Neural progenitor cell (in vitro differentiated cells): ENCODE measurements at places on chromosomes 7 and 10.

- DNase-seq = no peak
Measured at GRCh38 chr7:106464651-106465050, 179.9 kb upstream of the NAMPT start.

GRCh38 chr10:94115725-94116124 lies 122.0 kb downstream of the PLCE1 start:
- DNase-seq = no peak

GRCh38 chr10:22805304-22805703 lies 90.9 kb upstream of the PIP4K2A start:
- DNase-seq = no peak

DNA sequence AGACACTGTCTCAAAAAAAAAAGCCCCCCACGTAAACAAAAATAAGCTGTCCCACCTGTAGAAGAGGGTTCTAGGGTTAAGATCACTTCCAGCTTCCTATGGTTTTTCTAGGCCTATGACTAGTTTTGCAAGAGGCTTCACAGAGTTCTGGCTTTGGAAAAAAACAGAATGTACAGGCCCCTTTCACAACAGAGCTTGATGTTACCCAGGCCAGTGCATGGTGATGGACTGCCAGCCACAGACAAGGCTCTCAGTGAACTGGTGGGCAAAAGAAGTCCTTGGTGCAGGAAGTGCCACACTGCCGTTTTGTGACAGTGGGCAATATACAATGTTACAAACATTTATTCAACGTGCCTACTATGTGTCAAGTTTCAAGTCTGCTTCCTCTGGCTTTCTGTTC lies 18.3 kb upstream of the EFCAB10 start:
- DNase-seq = no peak

GRCh38 chr7:121546632-121547543 lies 150.8 kb upstream of the FAM3C start:
- DNase-seq = no peak

DNA sequence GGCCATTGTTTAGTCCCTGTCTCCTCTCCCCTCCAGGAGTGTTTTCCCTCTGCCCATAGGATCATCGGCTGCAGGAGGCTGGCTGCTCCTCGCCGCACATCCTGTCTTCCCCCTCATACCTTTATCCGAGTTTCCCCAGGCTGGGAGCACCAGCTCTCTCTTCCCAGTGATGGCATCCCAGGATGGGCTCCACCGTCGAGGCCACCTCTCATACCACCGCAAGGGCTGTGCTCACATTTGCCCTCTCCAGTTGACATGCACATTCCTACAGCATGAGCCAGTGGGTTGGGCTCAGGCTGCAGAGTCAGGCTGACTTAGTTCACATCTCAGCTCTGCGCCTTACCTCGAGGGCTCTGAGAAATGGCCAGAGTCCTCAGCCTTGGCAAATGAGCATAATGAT lies 12.1 kb downstream of the HKDC1 start:
- DNase-seq = no peak

DNA sequence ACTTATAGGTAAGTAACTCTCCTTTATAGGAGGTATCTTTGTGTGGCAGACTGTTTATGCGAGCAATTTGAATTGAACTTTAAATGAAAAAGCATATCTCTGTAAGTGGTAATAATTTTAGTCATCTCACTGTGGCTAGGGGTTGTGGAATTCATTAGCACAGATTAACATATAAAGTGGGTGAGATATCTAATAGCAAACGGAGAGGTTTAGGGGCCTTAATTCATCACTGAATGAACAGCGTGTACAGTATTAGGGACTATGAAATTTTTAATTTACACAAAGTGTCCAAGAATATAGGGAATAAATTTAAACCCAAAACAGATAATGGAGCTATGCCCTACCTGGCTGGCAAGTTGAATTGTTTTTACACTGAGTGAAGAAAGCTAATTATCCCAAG lies 15.7 kb upstream of the FAM204A start:
- DNase-seq = no peak

DNA sequence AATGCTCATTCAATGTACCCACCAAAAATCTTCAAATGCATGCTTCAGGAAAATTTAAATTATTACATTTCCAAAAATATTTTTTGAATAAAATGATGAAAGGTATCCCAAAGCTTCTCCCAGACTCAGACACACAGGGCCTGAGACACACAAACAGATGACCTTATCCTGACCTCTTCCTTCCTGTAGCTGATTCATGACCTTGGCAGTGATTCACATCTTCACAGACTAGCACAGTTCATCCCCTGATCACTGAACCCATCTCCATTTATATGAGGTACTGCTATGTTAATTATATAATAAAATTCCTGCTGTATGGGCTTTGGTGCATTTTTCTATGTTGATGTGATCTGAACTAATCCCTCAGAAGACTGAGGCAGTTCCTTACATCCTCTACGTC lies 265.0 kb upstream of the GLI3 start:
- no peak for DNase-seq

DNA sequence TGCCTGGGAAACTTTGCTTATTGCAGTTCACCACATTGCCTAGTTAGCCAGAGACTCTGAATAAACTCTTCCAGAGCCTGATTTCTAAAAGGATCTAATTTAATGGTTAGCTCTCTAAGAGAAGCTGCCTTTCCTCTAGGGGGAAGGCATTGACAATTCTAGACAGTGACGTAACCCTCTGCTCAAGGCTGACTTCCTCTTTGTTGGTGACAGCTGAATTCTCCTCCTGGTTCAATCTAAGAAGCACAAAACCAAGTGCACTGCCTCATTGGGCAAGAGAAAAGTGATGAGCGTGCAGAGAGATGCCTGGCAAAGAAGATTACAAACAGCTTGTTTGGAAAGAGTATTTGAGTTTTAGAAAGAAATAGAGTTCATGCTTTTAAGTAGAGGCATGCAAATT lies 102.7 kb downstream of the MACC1 start:
- peak; percentile 17 for DNase-seq

DNA sequence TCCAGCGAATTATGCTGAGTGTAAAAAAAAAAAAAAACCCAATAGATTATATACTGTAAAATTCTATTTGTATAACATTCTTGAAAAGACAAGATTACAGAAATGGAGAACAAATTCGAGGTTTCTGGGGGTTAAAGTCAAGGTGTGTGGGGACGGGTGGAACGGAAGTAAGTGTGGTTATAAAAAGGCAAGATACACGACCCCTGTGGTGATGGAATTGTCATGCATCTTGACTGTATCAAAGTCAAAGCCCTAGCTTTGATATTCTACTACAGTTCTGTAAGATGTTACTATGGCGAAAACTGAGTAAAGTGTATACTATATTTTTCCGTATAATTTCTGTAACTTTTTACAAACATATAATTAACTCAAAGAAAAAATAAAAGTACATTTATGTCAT lies 718.2 kb upstream of the PCDH15 start:
- no peak for DNase-seq

DNA sequence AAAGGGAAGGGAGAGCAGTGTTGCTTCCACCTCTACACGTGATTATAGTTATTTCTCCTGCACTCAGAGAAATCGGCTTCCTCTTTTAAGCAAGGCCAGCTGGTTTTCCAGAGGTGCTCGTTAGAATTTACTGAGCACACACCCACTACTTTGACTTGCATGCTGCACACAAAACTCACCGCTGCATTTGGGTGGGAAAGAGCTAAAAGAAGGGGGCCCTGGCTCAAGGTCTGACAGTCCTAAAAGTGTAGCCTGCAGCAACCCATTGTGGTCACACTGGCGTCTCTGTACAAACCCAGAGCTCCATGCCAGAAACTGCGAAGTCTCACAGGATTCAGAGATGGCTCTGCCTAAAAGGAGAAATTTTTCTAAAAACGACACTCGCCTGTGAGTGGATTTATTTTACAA lies 133.7 kb downstream of the SLC25A13 start:
- DNase-seq = no peak

DNA sequence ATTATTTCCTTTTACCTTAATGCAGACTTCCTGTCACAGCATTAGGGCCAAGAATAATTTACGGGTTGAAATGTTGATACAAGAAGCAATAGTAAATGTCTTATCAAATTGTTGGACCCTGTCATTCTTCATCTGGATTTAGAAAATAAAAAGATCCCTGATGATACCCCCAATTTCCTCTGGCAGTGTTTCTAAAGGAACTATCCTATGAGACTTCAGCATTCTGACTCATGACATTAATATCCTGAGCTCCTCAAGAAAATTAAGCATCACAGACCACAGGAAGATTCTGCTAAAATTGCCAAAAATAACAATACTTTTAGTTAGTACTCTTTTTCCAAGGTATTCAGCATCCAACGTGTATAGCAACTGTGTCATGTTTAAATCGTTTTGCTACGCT lies 490.5 kb upstream of the ANKRD30A start:
- no peak for DNase-seq

GRCh38 chr7:54837168-54837567 lies 78.2 kb upstream of the SEC61G start:
- DNase-seq = no peak

GRCh38 chr7:69567800-69568199 lies 30.5 kb upstream of the AUTS2 start:
- DNase-seq = no peak

- no peak for DNase-seq
Measured at GRCh38 chr7:91344911-91345310, 80.7 kb downstream of the FZD1 start.

DNA sequence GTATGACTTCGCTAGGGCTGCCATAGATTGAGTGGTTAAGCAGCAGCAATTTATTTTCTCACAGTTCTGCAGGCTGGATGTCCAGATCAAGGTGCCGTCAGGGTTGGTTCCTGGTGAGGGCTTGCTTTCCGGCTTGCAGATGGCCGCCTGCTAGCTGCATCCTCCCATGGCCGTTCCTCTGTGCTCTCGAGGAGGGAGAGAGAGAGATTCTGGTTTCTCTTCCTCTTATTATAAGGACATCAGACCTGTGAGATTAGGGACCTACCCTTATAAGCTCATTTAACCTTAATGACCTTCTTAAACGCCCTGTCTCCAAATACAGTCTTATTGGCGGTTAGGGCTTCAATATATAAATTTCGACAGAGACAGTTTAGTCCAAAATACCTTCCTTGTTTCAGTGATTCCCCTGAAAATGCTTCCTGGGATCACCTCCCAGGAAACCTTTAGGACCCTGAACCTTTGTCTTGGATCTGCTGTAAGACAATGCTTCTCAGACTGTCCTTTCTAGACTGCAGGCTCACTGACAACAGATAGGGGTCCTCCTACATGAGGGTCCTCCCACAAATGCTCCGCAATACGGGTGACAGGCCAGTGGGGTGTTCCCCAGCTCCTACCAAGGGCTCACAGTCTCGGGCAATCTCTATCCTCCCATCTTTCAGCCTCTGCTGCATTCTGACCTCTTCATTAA lies 82.5 kb upstream of the BAIAP2L1 start:
- peak; percentile 39 for DNase-seq

DNA sequence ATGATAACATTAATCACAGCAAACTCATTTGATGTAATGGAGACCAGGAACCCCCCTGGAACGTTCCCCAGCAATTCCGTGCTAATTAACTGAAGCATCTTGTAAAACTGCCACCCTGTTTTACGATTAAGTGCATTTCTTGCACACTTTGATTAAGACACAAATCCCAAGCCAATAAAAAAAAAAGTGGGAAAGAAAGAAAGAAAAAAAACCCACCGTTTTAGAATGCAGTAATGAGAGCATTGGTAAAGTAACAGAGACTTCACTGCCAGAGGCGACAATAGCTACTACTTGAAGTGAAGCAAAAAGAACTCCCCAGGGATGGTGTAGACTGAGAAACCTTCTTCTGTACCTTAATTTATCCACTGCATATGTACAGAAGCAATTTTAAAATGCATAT lies 616.1 kb downstream of the PTPRN2 start:
- DNase-seq = no peak

DNA sequence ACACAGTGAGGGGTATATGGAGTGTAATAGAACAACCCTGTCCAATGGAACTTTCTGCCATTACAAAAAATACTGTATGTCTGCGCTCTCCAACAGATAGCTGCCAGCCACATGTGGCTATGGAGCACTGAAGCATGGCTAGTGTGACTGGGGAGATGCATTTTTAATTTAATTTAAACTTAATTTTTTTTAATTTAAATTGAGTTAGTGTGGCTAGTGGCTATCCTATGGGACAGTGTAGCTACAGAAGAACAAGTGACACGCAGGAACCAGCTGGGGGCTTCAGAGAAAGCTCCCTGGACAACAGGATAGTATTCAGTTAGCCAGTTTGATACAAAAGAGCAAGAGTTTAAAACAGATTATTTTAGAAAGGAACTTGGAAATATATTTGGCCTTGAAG lies 408.0 kb downstream of the THSD7A start:
- DNase-seq = no peak

GRCh38 chr7:19368491-19368925 lies 223.3 kb upstream of the FERD3L start:
- no peak for DNase-seq

GRCh38 chr10:45374350-45375052 lies 485 bp downstream of the ALOX5 start:
- DNase-seq = no peak

DNA sequence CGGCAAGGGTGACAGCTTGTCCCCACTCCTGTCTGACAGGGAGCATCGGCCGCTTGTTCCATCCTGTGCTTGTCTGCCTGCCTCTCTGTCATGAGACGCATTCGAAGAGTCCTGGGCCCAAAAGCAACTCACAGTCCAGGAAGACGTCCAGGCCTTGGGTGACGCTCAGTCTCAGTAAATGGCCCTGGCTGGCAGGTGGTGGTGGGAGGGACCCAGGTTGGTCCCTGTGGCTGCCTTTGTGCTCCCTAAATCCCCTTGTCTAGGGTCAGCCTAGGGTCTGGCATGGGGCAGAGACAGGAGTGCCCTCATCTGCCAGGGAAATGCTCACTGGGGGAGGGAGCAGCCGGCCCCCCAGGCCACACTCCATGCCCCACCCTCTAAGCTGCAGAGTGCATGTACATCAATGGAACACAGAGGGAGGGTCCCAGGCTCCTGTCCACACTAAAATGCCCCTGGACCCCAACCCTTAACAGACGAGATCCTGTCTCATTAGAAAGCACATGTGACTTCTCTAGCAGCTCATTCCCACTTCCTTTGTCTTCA lies 295.2 kb upstream of the ZNF32 start:
- no peak for DNase-seq

GRCh38 chr10:98253499-98253898 lies 14.5 kb downstream of the LOXL4 start:
- DNase-seq = no peak

- no peak for DNase-seq
Measured at GRCh38 chr7:33129806-33130153, 416 bp downstream of the BBS9 start.

GRCh38 chr7:73885975-73886798 lies 25.2 kb downstream of the TMEM270 start:
- DNase-seq = peak; percentile 25

- DNase-seq = no peak
Measured at GRCh38 chr10:80498833-80499741, 38.6 kb upstream of the SH2D4B start.

- DNase-seq = no peak
Measured at GRCh38 chr7:12695965-12696364, 8.5 kb downstream of the ARL4A start.

DNA sequence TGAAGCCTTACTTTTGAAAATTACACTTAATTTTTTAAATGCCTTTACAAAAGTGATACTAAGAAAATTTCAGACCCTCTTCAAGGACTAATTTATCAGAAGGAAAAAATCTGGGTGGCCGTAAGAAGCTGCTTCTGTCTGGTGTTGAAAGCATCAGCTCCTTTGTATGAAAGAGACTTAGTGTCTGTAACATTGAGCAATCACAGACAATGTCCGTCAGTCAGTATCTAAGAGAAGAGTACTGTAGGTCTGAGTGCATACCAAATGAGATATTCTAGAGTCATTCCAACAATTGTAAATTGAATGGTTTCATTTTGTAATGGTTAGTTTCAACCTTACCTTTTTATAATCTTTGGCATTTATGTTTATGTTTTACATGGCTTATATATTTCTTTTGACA lies 11.1 kb upstream of the MDFIC start:
- no peak for DNase-seq
